ENCODE measurements at places on chromosomes 3 and 15. TPM values are rescaled to one million over a fixed set of nuclear protein-coding genes. Genes with fewer than 3 reads are reported as not detected.

DNA sequence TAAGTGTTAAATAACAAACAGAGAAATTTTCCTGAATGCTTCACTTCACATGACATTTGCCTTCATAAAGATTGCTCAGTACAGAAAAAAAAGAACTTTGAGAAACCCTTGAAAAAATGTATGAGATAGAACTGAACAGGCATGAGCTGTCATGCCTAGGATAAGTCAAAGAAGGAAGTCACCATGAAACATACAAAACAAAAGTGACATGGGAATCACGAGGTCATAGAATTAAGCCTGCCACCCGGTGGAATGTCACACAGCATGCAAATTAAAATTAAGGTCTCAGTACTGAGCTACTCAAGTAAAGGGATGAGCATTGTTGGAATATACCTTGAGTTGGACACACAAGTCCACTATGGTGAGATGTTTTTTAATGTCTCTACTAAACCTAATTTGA is 652.5 kb upstream of the NECTIN3 start:
- DNase-seq: no peak

DNA sequence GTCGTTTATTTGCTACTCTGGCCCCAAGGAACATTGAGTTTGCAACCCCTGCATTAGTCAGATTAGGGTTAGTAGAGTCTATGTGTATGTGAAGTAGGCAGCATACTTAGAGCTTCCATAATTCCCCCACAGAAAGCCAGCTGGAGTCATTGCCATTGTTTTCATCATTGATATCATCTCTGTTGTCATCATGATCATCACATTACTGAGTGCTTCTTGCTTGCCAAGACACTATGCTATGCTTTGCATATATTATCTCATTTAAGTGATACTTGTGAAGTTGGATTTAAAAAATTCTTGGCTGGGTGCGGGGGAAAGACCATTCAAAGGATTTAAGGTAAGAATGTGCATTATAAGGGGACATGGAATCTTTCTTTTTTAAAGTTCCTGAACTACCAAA is 209.0 kb downstream of the CACNA2D3 start:
- no peak for DNase-seq

The ZCWPW2 gene
- 4.6 TPM for total RNA-seq

DNA sequence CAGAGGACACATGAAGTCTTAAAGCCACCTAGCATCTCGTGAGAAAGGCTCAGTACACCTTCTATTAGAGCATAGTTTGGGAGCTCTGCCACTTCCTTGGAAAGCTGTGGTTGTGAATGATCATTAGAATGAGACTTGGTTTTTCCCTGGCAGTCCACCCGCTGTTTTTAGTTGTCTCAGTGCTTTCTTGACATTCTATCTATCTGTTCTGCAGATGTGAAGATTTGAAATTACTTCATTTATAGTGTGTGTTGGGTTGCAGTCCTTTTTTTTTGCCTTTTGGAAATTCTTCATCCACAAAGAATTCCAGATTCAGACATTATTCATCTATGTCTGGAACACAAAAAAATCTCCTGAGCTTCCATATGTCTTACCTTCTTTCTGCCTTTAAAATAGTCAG is 23.7 kb downstream of the PPP2R3A start:
- no peak for DNase-seq

- DNase-seq: no peak
Measured at GRCh38 chr3:45758871-45759270, 37.5 kb downstream of the SLC6A20 start.

All from urinary bladder (tissue), 4 donors.